ENCODE measurements at places on chromosomes 6 and 20.

GRCh38 chr6:10235344-10235743 is 179.5 kb downstream of the TFAP2A start:
- DNase-seq = no peak

GRCh38 chr6:34457382-34457741 is 8.5 kb upstream of the PACSIN1 start:
- no peak for DNase-seq

DNA sequence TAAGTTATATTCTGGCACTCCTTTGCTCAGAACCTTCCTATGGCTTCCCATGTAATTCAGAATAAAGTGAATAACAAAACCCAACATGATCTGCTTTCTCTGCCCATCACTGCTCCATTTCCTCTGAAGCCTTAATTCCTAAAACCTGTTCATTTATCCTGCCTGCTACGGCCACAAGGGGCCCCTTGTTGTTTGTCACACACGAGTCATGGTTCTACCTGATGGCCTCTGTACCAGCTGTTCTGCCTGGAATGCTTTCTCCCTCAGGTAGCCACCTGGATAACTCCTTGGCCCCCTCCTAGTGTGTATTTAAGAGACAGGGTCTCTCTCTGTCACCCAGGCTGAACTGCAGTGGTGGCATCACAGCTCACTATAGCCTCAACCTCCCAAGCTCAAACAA is 26.8 kb downstream of the ERGIC3 start:
- no peak for DNase-seq

DNA sequence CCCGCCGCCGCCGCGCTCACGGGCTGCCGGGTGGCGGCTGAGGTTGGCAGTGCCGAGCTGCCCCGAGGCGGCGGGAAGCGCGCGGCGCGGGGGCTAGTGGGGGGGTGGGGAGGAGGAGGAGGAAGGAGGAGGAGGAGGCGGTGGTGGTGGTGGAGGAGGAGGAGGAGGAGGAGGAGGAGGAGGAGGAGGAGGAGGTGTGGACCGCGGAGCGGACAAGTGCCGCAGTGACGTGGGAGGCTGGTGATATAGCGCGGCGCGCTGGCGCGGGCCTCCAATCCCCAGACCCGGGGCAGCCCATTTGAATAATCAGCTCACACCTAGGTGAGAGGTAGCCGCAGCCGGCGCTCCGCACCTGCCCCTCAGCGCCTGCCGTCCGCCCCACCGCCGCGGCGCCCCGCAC is at the start of gene FOXA2:
TSS of gene FOXA2 (minus strand) at position 51 of the 400 bp plus-strand sequence. CDS start 294 bp downstream, outside the sequence.
- no peak for DNase-seq

DNA sequence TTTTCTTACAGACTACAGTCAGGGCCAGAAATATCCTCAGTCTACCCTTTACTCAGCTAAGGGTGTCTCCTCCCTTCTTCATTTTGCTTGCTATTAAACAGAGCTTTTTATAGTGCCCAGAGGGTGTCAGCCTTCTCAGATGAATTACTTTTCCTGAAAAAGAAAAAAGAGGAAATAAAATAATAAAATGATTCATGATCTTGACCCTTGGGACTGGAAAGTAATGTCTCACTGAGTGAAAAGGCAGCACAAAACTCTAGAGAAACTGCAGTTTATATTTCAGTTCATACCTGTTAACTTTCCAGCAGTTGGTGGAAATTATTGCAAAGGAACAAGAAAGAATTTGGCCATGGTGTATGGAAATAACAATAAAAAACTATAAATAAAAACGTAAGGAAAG is 170.6 kb downstream of the IBTK start:
- no peak for DNase-seq

DNA sequence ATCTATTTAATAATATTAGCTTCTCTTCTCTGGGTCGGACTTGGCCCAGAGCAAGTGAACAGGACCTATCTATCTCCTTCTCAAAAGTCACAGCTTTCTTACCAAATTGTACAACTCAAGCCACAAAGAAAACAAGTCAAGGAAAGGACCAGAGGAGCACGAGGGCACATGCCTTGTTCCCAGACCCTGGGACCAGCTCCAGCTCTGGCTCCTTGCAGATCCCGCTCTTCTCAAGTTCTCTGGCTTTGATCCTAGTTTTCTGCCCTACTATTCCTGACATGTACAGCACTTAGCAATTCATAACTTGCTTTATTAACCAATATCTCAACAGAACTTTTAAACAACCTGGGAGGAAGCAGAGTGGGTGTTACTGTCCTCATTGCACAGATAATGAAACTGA is 185.9 kb downstream of the ESR1 start:
- no peak for DNase-seq

DNA sequence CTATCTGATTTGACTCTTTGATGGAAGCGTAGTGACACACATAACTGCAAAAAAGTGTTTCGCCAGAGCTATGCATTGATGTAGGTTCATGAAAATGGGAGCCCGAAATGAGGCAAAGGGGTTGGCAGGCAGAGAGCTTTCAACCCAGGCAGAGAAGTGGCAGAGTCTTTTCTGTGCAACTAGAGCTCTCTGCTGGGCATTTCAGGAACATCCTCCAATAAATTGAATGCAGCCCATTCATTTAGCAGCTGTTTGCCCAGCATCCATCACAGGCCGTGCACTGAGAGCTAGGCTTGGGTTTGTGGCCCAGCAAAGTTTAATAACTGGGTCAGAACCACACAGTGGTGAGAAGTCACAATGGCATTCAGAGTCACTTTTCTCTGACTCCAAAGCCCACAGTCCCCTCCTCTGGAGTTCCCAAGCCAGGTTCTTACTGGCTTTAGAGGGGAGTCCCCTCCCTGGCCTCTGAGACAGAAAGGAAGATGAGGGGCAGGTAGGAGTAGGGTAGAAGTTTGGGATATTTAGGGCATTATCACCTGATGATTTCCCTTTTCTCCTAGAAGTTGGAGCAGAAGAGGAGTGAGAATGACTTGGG is 31.8 kb upstream of the ELMO2 start:
- peak; percentile 38 for DNase-seq

GRCh38 chr6:1124885-1125284 is 187.0 kb upstream of the FOXQ1 start:
- no peak for DNase-seq

- DNase-seq = no peak
Observed at GRCh38 chr20:47317127-47317895, 39.2 kb downstream of the ZMYND8 start.

DNA sequence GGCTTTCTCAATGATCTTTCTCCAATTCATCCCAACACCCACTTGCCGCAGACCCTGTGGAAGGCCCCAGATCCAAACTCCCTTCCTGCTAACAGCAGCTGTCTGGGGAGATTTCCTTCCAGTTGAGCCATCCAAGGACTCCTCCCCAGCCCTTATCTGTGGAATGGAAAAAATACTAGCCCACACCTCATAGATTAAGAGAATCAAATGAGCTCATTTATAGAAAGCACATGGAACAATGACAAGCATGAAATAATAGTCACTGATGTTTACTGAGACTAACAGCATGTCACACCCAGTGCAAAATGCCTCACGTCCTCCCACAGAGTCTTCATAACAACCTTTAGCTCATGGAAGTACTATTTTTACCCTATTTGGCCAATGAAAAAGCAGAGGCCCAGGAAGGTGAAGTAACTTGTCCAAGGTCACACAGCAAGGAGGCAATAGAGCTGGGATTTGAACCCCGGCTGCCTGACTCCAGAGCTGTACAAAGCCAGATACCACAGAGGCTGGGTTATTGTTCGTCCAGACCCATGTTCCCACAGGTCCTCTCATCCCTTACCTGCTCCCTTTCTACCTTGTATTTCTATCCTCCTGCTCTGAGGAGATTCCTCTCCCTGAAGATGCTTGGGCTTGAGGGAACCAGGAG is 23.4 kb upstream of the PTGIS start:
- no peak for DNase-seq

GRCh38 chr20:49909499-49910339 is 5.6 kb downstream of the SPATA2 start:
- no peak for DNase-seq

GRCh38 chr6:149231778-149232177 is 85.7 kb upstream of the TAB2 start:
- no peak for DNase-seq

DNA sequence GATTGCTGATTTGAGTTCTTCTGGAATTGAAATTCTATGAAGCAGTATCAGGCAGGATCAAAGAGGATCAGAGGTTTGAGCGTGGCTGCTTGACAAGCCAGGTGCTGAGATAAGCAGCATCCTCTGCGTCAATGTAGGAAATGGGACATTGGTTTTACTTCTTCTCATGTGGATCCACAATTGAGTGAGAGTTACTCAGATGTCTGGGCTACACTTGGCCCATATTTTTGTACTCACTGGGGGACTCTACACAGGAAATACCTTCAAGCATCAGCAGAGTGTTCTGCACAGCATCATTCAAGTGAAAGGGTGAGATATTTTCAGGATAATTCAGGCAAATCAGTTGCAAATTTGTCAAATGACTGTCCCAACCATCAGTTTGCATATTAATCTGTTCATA is 613.9 kb upstream of the ARID1B start:
- no peak for DNase-seq

- no peak for DNase-seq
Observed at GRCh38 chr6:63395381-63395780, 75.6 kb upstream of the LGSN start.

DNA sequence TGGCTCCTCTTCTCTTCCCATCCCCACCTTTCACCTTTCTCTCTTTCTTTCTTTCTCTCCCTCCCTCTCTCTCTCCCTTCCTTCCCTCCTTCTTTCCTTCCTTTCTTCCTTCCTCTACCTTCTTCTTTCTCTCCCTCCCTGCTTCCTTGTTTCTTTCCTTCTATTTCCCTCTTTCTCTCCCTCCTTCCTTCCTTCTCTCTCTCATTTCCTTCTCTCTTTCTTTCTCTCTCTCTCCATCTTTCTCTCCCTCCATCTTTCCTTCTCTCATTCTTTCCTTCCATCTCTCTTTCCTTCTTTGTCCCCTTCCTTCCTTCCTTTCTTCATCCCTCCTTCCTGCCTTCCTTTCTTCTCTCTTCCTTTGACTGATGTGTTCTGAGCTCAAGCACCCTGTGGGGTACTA is 1467.0 kb upstream of the DEFB115 start:
- no peak for DNase-seq

DNA sequence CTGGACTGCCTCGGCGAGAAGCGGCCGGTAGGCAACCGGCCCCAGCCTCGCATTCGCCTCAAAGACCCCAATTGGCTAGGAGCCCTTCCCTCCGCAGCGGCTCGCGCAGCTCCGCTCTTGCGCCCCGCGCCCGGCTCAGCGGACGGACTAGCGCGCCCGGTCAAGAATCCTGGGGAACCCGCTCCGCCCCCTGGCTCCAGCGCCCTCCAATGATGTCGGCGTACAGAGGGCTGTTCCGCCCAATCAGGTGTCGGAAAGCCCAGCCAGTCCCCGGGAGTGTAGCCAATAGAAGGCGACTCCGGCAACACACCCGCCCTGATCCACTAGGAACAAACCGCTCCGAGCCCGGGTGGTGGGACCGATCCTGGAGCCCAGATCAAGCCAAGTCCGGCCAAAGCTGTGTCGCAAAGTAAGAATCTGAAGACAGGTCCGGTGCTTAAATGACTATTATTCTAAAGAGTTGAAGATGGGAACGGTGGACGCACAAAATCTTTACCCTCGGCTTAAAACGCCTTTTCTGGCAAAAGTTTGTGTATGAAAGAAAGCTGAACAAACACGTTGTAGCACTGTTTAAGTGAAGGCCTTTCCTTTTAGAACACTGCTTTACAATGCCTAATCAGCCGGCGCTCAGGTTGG is 132.2 kb downstream of the OGFRL1 start:
- DNase-seq = no peak

GRCh38 chr20:52754366-52754765 is 217.8 kb upstream of the TSHZ2 start:
- DNase-seq = no peak

GRCh38 chr6:147874322-147874721 is 365.8 kb downstream of the SAMD5 start:
- no peak for DNase-seq

GRCh38 chr6:157885211-157885788 is 62.3 kb downstream of the SNX9 start:
- DNase-seq = no peak

- no peak for DNase-seq
Observed at GRCh38 chr6:74249658-74250057, 553.7 kb downstream of the CD109 start.

DNA sequence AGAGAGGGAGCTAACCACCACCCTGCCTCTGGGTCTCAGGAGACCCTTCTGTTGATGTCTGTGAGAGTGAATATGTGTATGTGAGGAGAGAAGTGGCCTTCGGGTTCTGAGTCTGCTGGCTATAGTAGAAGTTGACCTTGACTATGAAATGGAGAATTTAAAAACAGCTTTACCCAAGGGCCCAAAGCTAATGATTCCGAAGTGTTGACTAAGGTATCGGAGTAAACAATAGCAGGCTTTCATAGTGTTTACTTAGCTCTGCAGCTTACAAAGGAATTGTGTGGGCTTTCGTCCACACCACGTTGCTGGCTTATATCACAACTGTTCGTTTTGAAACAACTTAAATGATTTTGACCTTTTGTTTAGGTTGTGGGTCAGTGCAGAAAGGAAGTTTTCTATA is 126.5 kb upstream of the JAG1 start:
- no peak for DNase-seq

GRCh38 chr20:17858450-17859001 is 110.1 kb downstream of the SNX5 start:
- no peak for DNase-seq

GRCh38 chr6:161261816-161262215 is 12.0 kb downstream of the AGPAT4 start:
- no peak for DNase-seq

DNA sequence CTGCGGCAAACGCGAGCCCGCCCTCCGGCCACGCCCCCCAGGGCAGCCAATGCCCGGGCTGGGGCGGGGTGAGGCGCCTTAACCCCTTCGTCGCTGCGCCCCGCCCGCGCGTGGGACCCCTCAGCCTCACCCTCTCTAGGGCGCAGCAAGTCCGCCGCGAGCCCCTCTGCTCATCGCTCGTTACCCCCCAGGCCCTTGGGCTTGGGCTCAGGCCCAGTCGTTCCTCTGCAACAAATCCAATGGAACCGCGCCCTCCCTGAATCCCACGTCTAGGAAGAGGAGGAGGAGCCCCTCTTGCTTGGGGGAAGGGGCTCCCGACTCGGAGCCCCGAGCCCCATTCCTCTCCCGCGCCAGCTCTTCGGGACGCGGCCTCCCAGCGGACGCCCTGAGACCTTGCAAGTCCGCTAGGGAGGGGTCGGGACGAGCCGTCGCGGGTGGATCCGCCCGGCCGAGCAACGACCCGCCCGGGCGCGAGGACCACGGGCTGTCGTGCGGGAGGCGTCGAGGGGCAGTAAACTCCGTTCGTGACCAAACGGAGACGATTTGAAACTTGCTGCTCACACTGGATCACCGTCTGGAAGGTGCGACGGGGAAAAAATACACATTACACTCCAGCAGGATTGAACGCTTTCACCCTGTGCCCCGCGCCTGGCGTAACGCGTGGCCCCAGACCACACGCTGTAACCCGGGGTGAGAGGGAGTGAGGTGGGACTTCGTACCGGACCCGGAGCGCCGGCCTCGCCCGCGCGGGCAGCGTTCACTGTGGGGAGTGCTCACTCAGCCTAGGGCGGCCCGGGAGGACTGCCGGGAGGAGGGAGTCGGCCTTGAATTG is 477 bp upstream of the LZTS3 start:
- DNase-seq = peak; percentile 60

DNA sequence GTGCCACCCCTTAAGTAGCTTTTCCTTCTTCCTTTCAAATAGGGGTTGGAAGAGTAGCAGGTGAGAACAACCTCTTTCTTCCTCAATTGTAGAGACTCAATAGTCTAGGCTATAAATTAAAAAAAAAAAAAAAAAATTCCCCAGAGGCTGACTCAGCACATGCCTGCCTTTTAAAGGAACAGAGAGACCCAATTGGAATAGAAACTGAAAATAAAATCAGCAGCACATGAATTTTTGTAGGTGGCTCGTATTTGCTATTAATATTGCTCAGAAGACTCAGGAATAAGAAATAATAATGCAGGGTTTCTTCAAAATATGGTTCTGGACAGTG is 19.3 kb downstream of the TOP1 start:
- DNase-seq = no peak

GRCh38 chr20:37727957-37728634 is 34.3 kb downstream of the CTNNBL1 start:
- DNase-seq = no peak
